ENCODE measurements at places on chromosomes 6 and 20. TPM values are rescaled to one million over a fixed set of nuclear protein-coding genes. Genes with fewer than 3 reads are reported as not detected.

AHCY gene
- total RNA-seq = 70.3 TPM

ADGRF4 gene
- total RNA-seq = under 0.01 TPM

PERP gene
- total RNA-seq = 46.6 TPM

NHLRC1 gene
- 5.6 TPM for total RNA-seq

SPTLC3 gene
- total RNA-seq = 5.8 TPM

FBXO30 gene
- total RNA-seq = 16.2 TPM

SMIM26 gene
- 52.9 TPM for total RNA-seq

MUC21 gene
- not detected for total RNA-seq

MATN4 gene
- 0.33 TPM for total RNA-seq

UST gene
- total RNA-seq = 18.2 TPM

Data from smooth muscle cell of trachea (primary cell).